ENCODE measurements at places on chromosomes 6 and 20.

GRCh38 chr6:98136333-98136732, 698.0 kb upstream of the POU3F2 start:
- DNase-seq, result no peak

- no peak for DNase-seq
Measured at GRCh38 chr6:100420711-100421110, 44.0 kb downstream of the SIM1 start.

- DNase-seq, result no peak
Measured at GRCh38 chr6:61558796-61559195, 727.2 kb downstream of the KHDRBS2 start.

GRCh38 chr6:11358904-11359830, 126.7 kb upstream of the NEDD9 start:
- DNase-seq, result no peak

DNA sequence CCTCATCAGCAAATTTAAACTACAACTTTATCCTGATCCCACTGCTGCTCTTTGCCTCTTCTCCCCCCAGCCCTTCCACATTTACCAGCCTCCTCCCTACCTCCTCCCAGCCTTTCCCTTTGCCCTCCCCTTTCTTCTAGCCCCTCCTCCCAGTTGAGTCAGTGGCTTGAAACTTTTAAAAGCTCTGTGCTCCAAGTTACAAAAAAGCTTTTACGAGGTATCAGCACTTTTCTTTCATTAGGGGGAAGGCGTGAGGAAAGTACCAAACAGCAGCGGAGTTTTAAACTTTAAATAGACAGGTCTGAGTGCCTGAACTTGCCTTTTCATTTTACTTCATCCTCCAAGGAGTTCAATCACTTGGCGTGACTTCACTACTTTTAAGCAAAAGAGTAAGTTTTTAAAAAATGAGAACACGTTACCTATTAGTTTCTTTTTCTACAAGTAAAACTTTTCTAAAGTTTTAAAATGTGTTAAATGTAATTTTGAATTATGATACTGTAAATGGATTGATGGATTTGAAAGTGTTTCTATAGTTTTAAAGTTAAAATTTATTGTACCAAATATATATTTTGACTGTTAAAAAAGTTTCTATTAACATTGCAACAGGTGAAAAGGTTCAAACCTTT, at the start of gene GJA1:
GJA1 (plus strand) TSS at position 203 of the 626 bp plus-strand sequence. CDS start 11,202 bp downstream, outside the sequence.
- peak; percentile 50 for DNase-seq

- DNase-seq, result no peak
Measured at GRCh38 chr6:16564436-16564835, 196.8 kb downstream of the ATXN1 start.

- no peak for DNase-seq
Measured at GRCh38 chr6:134261766-134262165, 56.1 kb downstream of the SGK1 start.

- DNase-seq, result no peak
Measured at GRCh38 chr6:105872249-105872648, 213.9 kb upstream of the PRDM1 start.

- no peak for DNase-seq
Measured at GRCh38 chr20:62433658-62434497, 6.5 kb upstream of the RBBP8NL start.

Measured in AG04449 (cell line).